ENCODE measurements at places on chromosomes 5 and 9. TPM values are rescaled to one million over a fixed set of nuclear protein-coding genes. Genes with fewer than 3 reads are reported as not detected.

DNA sequence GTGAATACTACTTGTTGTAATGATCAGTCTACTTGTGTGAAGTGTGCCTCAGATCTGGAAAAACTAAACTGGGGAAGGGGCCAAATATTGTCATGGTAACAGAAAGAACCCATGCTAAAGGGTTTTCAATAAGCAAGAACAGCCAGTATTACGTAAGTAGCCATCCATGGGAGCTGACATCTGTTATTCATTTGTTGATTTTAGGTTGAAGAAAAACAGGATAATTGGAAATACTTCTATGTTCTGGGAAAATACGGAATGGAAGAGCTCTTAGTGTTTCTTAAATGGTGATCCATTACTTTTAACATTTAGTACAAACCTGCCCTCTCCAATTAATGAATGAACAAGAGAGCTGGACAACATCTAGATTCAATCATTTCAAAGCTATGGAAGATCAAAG lies 485.8 kb downstream of the NTRK2 start:
- DNase-seq: no peak

GRCh38 chr5:153489611-153490010 lies 859 bp upstream of the GRIA1 start:
- DNase-seq: no peak

The SPOCK1 gene
- 100 TPM for total RNA-seq

The ELAVL2 gene
- not detected for total RNA-seq

DNA sequence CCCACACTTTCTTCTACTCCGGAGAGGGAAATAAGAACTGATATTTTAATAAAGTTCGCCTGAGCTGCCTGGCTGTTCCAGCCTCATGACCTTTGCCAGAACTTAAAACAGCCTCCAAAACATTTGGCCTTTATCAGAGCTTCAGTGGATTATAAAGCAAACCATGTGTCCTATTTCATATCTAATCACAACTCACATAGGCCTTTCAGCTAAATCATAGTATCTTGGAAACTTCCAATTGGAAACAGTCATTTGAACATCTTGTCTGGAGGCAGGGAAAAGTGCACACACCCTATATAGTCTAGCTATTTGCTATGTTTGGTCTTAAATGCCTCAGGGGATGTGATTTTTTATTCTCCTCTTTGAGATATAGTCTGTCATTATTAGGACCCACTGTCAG lies 46.0 kb upstream of the FREM1 start:
- DNase-seq: no peak

GRCh38 chr5:22560147-22560546 lies 293.0 kb downstream of the CDH12 start:
- DNase-seq: no peak

GRCh38 chr5:149317281-149318048 lies 27.8 kb upstream of the GRPEL2 start:
- no peak for DNase-seq

The FGF18 gene
- total RNA-seq: 11.5 TPM

All from posterior vena cava (tissue), 2 donors.